Endothelial cell of umbilical vein (primary cell): ENCODE measurements at places on chromosomes 6 and 20. TPM values are rescaled to one million over a fixed set of nuclear protein-coding genes. Genes with fewer than 3 reads are reported as not detected.

The CRYBG1 gene
- 25.0 and 30.1 TPM in 2 replicates for total RNA-seq

The PAX1 gene
- total RNA-seq: not detected in 2 replicates

The RAET1L gene
- total RNA-seq: not detected in 2 replicates

The KIF25 gene
- not detected in 2 replicates for total RNA-seq

The SOX4 gene
- total RNA-seq: 121 and 127 TPM in 2 replicates

The DLK2 gene
- not detected in 2 replicates for total RNA-seq

The SCGN gene
- total RNA-seq: not detected in 2 replicates

The POPDC3 gene
- 1.7 and 3.1 TPM in 2 replicates for total RNA-seq

The MYBL2 gene
- 105 and 107 TPM in 2 replicates for total RNA-seq

The PMEPA1 gene
- total RNA-seq: 31.6 and 47.1 TPM in 2 replicates

The GGTLC1 gene
- not detected in 2 replicates for total RNA-seq

The TNNC2 gene
- total RNA-seq: not detected in 2 replicates

The TMEM151B gene
- total RNA-seq: 0.07 TPM in 1 of 2 replicates, not detected in the other

The MAFB gene
- 1.3 and 1.8 TPM in 2 replicates for total RNA-seq

The CALHM6 gene
- not detected in 2 replicates for total RNA-seq

The CDSN gene
- total RNA-seq: not detected in 2 replicates
